ENCODE measurements at places on chromosomes 1 and 21. TPM values are rescaled to one million over a fixed set of nuclear protein-coding genes. Genes with fewer than 3 reads are reported as not detected.

The RPE65 gene
- not detected for total RNA-seq

The LCE3D gene
- total RNA-seq = not detected

The FMO2 gene
- 183 TPM for total RNA-seq

The TNFRSF8 gene
- 0.88 TPM for total RNA-seq

The GOLT1A gene
- not detected for total RNA-seq

The RXFP4 gene
- total RNA-seq = not detected

The TUT4 gene
- total RNA-seq = 71.5 TPM

The SETD4 gene
- 22.5 TPM for total RNA-seq

The C8B gene
- total RNA-seq = not detected

The CRABP2 gene
- total RNA-seq = 34.4 TPM

The DTL gene
- total RNA-seq = 1.3 TPM

The CDC42BPA gene
- total RNA-seq = 50.5 TPM

The OLIG1 gene
- not detected for total RNA-seq

The NBPF9 gene
- 33.1 TPM for total RNA-seq

The DNM3 gene
- 16.2 TPM for total RNA-seq

The ROR1 gene
- 30.9 TPM for total RNA-seq

The NUP210L gene
- 0.16 TPM for total RNA-seq

The MAP3K21 gene
- total RNA-seq = 1.3 TPM

The SELE gene
- 14.8 TPM for total RNA-seq

The ADAMTS4 gene
- 207 TPM for total RNA-seq

The MYOG gene
- total RNA-seq = not detected

The PTGS2 gene
- 17.0 TPM for total RNA-seq

The ATP6V1G3 gene
- not detected for total RNA-seq

The KPNA6 gene
- total RNA-seq = 66.2 TPM

The CCT3 gene
- total RNA-seq = 102 TPM

The SORT1 gene
- total RNA-seq = 310 TPM

The VHLL gene
- total RNA-seq = not detected

The RYR2 gene
- 128 TPM for total RNA-seq

The GREM2 gene
- 2.9 TPM for total RNA-seq

The HOOK1 gene
- total RNA-seq = 0.51 TPM

The ZNF683 gene
- total RNA-seq = 0.24 TPM

The WDR64 gene
- total RNA-seq = not detected

The ZSCAN20 gene
- 5.9 TPM for total RNA-seq

The KDF1 gene
- total RNA-seq = not detected

The ATP8B2 gene
- total RNA-seq = 122 TPM

The CCDC185 gene
- total RNA-seq = not detected

The CA6 gene
- not detected for total RNA-seq

The TTC4 gene
- 15.2 TPM for total RNA-seq

The CNKSR1 gene
- 1.7 TPM for total RNA-seq

The DVL1 gene
- total RNA-seq = 53.7 TPM

The NGF gene
- 17.2 TPM for total RNA-seq

The CLCNKB gene
- not detected for total RNA-seq

The PLA2G4A gene
- total RNA-seq = 11.8 TPM

The LDLRAD1 gene
- not detected for total RNA-seq

The PRSS38 gene
- total RNA-seq = not detected

The GSTM1 gene
- 63.8 TPM for total RNA-seq

The PLXNA2 gene
- total RNA-seq = 37.3 TPM

The LAMB3 gene
- total RNA-seq = 0.84 TPM

The LCE1B gene
- total RNA-seq = not detected

The SERINC2 gene
- total RNA-seq = 2.5 TPM

The INSRR gene
- not detected for total RNA-seq

Data from aorta (tissue), 5 donors.